Daoy (cell line): ENCODE measurements at places on chromosomes 16 and 17. TPM values are rescaled to one million over a fixed set of nuclear protein-coding genes. Genes with fewer than 3 reads are reported as not detected.

Gene FBXL16
- total RNA-seq, result 0.51 TPM in 1 of 2 replicates, not detected in the other

GRCh38 chr16:57146735-57147134 lies 39.1 kb downstream of the PSME3IP1 start:
- DNase-seq, result no peak

DNA sequence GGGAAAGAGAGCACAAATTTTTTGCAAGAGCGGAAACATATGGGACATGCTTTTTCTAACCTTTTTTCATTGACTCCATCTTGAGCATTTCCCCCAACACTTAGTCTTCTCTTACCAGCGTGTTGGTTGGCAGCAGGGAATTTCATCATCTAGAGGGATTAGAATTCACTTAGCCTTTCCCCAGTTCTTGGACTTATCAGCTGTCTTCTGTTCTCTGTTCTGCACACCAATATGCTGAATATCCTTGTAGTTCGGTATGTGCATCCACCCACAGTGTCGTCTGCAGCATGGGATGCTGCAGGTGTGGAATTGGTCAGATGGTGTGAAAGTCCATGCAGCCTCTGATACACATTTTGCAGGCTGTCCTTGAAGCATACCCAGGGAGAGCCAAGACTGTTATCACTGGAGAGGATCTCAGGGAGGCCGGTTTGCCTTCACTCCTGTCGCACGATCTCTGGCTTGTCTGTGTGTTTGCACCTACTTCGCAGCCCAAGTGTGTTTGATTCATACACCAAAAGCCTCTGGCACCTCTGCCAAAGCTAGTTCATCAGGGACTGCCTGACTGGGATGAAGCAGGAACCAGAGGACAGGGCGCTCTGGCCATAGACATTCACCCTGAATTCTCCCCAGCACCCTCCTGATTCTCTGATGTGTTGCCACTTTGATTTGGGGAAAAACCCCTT lies 93.3 kb downstream of the SOCS1 start:
- DNase-seq, result no peak

GRCh38 chr17:17547210-17547764 lies 44.2 kb downstream of the PEMT start:
- no peak for DNase-seq

- no peak for DNase-seq
These were observed 100.8 kb upstream of the CDH5 start for GRCh38 chr16:66265556-66266141.

- DNase-seq, result no peak
These were observed 17.9 kb upstream of the CD300E start for GRCh38 chr17:74641224-74641957.

- DNase-seq, result peak; percentile 62
These were observed 11.1 kb downstream of the TNS4 start for GRCh38 chr17:40490289-40490853.
